ENCODE measurements at places on chromosomes 11 and 22.

DNA sequence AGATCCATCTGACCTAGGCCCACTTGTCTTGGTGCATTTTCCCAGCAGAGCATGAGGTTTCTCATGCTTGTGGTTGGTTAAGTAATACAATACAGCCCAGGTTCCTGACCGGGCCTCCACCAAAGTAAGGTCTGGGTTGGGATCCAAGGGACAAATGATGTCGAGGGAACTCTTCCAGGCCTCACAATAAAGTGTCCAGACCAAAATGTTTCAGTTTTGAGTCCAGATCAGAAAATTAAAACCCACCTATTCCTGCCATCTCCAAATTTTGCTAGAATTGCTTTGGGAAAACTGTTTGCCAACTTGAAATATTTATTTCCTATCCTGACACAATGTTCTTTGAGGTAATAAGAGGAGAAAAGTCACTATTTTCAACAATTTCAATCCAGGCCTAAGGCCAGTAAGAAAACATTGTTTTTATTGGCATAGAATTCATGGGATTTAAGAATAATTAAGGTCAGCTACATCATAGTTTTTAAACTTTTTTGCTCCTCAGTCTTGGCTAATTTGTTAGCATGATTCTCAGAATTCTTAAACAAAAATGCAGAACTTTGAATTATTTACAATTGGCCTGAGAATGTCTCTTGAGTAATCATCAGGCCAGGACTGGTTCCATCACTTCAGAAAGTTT lies 51.4 kb downstream of the ME3 start:
- no peak for DNase-seq

- no peak for DNase-seq
Measured at GRCh38 chr11:18699848-18700261, 1.3 kb downstream of the TMEM86A start.

DNA sequence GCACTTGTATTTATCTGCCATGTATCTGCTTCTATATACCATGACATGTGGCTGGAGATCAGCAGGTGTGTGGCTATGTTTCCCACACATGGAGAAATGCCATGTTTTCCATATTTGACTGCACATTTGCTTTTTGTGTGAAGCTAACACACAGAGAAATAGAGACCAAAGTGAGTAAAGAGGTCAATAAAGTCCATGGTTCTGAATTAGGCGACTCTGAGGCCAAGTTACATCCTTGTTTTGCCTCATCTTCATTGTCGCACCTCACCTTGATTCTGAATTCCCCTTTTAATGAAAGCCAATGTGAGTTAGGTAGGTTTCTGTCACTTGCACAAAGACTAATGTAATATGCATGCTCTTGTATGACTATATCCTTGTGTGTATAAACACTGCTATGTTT lies 194.1 kb downstream of the INSC start:
- no peak for DNase-seq

DNA sequence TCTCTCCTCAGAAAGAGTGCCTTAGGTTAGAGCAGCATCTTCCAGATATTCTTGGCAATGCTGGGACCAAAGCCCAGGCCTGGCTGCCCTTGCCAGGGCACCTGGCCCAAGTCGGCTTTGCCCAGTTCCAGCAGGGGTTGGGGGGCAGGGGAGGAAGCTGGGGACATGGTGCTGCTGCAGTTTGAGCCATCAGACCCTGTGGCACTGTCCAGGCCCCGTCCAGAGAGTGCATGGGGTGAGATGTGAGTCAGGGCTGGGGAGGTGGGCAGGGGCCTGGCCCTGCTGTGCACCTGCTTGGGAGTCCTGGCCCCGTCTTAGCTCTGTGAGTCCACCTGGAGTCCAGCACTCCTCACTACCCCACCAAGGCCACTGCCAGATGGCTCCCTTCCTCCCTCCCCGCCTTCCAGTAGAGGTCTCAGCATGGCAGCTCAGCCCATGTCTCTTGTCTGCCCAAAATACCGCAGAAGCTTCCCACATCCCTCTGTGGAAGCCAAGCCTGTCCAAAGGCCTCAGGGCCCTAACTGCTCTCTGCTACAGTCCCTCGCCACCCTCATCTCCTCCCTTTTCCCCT lies 16.6 kb downstream of the DERL3 start:
- DNase-seq = no peak

GRCh38 chr11:69538854-69539253 lies 57.4 kb downstream of the LINC01488 start:
- no peak for DNase-seq

DNA sequence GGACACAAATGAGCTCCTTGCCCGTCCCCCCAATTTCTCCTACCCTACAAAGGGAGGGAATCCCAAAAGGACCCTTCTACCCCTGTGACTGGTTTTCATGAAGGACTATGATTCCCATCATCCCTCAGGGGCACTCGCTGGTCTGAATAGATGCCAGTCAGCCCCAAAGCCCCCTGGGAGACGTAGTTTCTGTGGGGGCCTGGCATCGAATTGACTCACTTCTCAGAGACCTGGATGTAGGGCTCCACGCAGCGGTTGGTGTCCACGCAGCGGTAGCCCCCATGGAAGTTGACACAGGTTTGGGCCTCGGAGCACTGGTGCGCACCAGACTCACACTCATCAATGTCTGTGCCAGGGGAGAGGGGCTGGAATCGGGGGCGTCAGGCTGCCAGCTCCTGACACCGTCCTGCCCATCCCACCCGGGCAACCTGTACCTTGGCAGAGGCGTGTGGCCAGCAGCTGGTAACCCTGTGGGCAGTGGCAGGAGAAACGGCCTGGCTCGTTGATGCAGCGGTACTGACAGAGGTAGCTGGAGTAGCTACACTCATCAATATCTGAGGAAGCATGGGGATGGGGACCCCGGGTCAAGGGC lies 4.4 kb downstream of the EFEMP2 start:
- DNase-seq = no peak

GRCh38 chr11:2997406-2997805 lies 5.3 kb upstream of the NAP1L4 start:
- DNase-seq = no peak

DNA sequence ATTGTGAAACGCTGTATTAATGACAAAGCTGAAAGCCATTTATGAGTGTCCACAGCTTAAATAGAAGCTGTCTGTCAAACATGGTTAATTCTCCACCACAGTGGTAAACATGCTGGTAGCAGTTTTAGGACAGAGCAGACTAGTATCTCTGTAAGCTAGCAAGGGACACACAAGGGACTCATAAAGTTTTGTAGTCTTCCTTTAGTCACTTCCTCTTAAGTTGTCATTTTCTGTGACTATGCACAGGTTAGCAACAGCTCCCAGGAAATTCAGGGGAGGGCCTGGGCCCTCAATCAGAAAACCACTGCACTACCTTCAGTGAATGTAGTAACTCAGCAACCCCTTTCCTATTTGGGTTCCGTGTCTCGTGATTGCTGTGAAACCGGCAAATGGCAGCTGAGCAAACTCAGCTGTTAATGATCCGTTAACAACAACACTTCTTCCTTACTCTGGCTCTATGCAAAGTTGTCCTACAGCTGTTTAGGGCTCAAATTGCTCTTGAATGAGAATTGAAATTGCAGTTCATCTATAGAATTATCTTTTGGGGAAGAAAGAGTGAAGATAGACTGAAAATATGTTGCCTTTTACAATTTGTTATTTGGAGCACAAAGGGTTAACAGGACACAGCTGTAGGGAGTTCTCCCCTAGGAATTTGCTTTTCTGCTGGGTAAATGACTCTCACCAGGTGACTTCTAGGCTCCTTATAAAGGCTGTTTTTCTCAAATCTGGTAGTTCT lies at the start of gene MMP26:
MMP26 (plus strand) TSS at position 731 of the 736 bp plus-strand sequence.
- DNase-seq = no peak

- no peak for DNase-seq
Measured at GRCh38 chr22:22410677-22411076, 97.9 kb downstream of the ZNF280B start.

GRCh38 chr22:23106906-23107367 lies 34.9 kb downstream of the RSPH14 start:
- DNase-seq = no peak

DNA sequence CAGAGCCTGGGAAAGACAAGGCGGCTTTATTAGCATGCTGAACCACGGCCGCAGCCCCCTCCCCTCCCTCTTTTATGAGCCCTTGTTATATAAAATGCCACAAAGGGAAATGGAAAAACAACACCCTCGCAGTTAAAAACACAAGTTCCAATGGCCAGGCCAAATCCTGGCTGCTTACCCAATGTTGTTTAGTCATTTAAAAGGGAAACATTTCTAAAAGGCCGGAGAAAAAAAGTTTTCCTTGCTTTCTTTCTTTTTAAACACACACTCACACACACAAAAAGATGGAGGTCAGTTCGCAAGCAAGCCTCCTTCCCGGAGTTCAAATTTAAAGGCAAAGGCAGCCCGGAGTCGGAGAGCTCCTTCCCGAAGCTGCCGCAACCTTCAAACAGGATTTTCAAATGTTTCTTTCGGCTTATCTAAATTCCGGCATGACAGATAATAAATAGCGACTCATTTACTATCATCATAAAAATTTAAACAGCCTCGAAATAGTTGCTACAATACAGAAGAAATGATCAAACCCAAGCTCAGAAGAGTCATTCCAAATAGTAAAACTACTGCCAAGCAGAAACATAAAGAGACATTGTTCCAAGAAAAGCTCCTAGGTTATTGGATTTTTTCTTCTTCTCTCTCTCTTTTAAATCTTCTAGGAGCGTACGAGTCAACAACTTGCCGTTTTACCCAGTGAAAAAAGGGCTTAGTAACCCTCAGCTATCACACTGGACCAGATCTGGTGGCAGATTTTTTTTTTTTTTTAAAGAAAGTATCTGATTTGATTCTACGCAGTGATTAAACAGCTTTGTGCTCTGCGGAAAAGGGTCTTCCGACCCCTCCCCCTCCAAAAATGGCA lies 3.5 kb downstream of the PHF21B start:
- DNase-seq = no peak

GRCh38 chr11:1747753-1748635 lies 2.4 kb downstream of the IFITM10 start:
- DNase-seq = no peak

- DNase-seq = no peak
Measured at GRCh38 chr11:109677876-109678275, 255.9 kb downstream of the C11orf87 start.

DNA sequence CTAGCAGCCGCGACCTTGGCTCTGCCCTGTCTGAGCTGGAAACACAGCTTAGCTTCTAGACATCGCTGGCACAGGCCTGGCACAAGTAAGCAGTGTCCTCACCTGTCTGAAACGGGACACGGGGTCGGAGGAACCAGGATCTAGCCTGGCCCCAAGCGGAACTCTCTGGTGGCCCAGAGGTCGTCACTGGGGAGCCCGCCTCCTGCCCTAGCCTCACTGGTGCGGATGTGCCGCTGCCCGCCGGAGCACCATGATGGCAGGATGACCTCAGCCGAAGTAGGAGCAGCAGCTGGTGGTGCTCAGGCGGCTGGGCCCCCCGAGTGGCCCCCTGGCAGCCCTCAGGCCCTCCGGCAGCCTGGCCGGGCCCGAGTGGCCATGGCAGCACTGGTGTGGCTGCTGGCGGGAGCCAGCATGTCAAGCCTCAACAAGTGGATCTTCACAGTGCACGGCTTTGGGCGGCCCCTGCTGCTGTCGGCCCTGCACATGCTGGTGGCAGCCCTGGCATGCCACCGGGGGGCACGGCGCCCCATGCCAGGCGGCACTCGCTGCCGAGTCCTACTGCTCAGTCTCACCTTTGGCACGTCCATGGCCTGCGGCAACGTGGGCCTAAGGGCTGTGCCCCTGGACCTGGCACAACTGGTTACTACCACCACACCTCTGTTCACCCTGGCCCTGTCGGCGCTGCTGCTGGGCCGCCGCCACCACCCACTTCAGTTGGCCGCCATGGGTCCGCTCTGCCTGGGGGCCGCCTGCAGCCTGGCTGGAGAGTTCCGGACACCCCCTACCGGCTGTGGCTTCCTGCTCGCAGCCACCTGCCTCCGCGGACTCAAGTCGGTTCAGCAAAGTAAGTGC lies 871 bp downstream of the SLC35E4 start:
- peak; percentile 49 for DNase-seq

GRCh38 chr11:10680956-10681487 lies 12.5 kb downstream of the IRAG1 start:
- no peak for DNase-seq

- no peak for DNase-seq
Measured at GRCh38 chr11:12282676-12283075, 94.7 kb upstream of the PARVA start.

GRCh38 chr22:28894334-28894733 lies 11.0 kb downstream of the ZNRF3 start:
- DNase-seq = no peak

GRCh38 chr11:44621140-44621681 lies 55.7 kb downstream of the CD82 start:
- DNase-seq = peak; percentile 36

- DNase-seq = peak; percentile 9
Measured at GRCh38 chr11:80414181-80415165, 973.6 kb upstream of the TENM4 start.

- no peak for DNase-seq
Measured at GRCh38 chr11:44527476-44527875, 38.0 kb upstream of the CD82 start.

GRCh38 chr11:18752502-18752901 lies 26.5 kb upstream of the IGSF22 start:
- DNase-seq = no peak

GRCh38 chr11:3202759-3203158 lies 15.9 kb downstream of the MRGPRG start:
- no peak for DNase-seq

DNA sequence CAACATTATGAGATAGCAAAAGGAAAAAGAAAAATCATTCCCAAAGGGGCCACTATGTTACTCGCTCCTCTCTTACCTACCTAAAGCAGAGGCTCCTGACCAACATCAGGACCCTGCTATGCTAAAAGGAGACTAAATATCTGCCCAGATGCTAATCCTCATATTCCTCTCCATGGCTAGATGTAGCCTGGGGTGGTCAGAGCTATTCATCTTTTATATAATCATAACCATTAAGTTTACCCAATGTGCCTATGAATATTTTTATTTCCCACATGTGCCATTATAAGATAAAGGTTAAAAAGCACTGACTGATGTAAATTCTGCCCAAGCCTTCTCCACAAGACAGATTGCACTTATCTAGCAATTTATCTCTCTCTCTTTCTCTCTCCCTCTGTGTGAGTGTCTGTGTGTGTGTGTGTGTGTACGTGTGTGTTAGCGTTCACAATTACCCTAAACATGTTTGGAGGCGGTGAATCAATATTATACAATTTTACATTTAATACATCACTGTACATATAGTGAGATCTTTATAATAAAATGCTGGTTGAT lies 41.2 kb upstream of the ANO5 start:
- DNase-seq = no peak

GRCh38 chr11:116723511-116723910 lies 49.3 kb downstream of the BUD13 start:
- no peak for DNase-seq

Data from SW480 (cell line).